NCI-H460 (cell line): ENCODE measurements at places on chromosomes 3 and 15.

DNA sequence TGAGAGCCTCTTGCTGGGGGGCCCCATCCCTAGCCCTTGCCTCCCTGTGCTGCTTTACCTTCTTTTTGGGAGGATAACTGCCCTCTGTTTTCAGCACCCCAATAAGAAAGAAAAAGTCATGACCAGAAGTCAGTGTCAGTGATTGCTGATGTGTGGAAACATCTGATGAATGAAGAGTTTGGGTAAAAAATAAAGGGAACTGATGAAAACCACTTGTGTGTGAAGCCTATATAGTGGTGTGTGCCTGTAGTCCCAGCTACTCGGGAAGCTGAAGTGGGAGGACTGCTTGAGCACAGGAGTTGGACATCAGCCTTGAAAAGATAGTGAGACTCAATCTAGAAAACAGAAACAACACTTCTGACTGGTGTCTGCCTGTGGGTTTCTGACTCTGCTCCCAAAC, 9.8 kb upstream of the CELSR3 start:
- no peak for DNase-seq

GRCh38 chr15:31387092-31387478, 60.5 kb downstream of the KLF13 start:
- DNase-seq, result no peak

- no peak for DNase-seq
These were observed 59.7 kb downstream of the KCNAB1 start for GRCh38 chr3:156180077-156180476.

- no peak for DNase-seq
These were observed 407.8 kb downstream of the SHQ1 start for GRCh38 chr3:72440491-72440890.
